ENCODE measurements at places on chromosomes 7 and 10.

DNA sequence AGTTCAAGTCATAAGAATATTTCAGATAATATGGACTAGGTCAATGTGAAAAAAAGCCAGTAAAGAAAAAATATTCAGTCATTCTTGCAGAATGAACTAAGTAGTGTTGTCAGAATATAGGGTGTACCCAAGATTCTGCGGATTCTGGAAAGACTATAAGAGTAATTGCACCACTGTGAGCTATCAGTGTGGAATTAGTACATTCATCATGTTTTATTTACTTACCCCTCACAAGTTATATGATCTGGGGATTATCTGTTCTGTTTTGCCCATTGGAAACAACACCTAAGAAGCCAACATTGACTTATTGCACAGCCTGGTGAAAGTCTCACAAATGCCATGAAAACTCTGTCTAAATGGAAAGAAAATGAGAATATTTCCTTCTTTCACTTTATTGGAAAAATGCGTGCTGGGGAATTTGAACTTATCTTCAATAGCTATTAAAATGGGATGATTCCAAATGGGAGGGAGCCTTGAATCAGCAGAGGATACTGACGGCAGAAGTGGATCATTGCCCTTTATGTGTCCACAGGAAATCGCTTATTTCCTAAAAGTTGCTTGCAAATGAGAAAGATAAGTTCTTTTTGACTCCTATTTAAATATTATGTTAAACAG, 563.3 kb upstream of the POM121L12 start:
- no peak for DNase-seq

DNA sequence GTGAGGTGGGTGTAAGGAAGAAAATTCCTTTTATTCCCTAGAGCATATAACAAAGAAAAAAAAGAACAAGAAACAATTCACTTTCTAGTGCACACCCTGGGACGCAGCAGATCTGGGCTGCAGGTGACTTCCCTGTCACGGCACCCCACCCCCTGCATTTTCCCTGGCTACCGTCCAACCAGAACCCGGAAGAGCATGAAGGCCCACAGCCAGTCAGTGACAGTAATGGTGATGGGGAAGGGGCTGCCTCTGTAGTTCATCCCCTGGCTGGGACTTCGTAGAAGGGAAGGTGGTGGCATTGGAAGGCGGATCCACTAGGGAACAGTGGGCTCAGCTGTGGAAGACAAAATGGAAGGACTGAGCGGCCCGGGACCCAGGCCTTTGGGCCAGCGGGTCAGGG, 236.7 kb downstream of the BUB3 start:
- no peak for DNase-seq

DNA sequence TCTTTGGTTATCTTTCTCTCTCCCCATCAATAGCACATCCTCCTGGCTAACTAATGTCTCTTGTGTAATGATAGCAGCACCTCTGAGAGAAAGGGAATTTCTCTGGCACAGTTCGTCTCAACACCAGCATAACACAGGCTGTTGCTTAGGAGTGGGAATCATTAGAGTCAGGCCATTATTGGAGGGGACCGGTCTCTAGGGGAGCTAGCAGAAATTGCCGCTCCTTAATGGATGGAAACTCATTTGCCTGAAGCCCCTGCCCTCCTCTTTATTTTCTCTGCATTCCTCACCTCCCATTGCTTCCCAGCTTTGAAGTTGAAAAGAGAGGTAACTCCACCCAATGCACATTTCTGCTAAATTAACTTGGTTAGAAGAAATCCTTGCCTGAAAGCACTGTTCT, 11.9 kb downstream of the LRRC4 start:
- no peak for DNase-seq

DNA sequence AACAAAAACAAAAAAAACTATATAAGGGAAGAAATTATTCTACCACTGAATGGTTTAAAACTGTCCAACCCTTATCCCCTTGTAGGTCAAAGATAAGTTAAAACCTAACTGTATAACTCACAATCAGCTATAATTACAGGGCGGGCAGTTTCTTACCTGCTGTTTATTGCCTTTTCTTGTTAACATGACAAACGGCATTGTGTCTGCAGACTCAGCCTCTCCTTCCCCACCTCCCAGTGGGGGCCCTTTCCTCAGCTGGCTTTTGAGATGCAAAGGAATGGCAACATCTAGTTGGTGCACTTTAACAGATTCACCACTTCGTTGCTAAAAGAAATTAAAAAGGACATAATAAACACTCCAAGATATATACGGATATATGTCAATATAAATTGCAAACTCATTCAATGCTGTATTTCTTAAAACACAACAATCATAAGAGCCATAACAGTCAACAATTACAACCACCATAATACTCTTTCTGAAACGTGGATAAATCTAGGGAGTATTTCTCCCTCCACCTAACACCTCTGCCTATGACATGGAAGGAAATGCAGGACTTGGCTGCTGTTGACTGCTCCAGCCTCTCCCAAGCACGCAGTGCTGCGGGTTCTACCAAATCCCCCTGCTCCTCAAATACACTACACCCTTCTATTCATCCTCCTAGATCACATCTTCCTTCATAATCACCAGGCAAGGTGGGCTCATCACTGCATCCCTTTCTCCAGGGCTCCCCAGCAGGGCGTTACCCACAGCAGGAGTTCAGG, 106.0 kb downstream of the UPF2 start:
- no peak for DNase-seq

- DNase-seq = no peak
These were observed 16.0 kb downstream of the AFAP1L2 start for GRCh38 chr10:114388275-114388674.

- DNase-seq = no peak
These were observed 262.6 kb downstream of the HGF start for GRCh38 chr7:81507221-81507620.

DNA sequence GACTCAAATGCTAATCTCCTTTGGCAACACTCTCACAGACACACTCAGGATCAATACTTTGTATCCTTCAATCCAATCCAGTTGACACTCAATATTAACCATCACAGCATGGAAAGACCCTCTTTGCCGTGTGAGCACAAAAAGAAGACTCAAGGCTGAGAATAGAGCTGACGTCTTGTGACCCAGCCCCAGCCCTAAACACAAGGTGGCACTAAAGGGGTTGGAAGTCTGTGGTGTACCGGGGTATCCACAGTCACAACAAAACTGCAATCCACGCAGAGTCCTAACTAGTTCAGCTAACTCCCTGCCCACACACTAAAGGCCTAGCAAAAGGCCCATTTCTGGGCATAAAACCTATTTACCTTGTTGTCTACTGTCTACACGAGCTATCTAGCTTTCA, 200.1 kb downstream of the ACTR3B start:
- DNase-seq = no peak

- no peak for DNase-seq
These were observed 34.6 kb upstream of the ZNF273 start for GRCh38 chr7:64868499-64868898.

DNA sequence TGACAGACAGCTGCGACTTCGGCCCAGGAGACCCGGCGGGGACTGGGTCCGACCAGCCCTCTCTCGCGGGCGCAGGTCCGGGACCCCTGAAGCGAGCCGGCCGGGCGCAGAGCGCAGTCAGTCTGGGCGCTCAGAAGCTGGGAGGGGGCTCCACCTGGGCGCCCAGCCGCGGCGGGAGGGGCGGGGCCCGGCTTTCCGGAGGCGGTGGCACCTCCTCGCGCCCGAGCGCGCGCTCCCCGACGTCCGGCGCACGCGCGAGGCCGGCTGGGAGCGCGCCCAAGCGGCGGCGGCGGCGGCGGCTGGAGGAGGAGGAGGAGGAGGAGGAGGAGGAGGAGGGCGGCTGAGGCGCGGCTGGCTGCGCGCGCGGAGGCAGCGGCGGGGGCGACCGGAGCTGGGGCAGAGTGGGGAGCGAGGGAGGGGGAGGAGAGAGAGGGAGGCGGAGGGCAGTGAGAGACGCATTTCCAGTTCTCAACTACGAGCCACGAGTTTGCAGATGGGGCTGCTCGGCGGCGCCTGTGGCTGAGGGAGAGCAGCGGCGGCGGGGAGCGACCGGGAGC, at the start of gene PALS2:
TSS of gene PALS2 (plus strand) at position 456 of the 557 bp plus-strand sequence. CDS start 50,216 bp downstream, outside the sequence.
- DNase-seq = peak; percentile 71

DNA sequence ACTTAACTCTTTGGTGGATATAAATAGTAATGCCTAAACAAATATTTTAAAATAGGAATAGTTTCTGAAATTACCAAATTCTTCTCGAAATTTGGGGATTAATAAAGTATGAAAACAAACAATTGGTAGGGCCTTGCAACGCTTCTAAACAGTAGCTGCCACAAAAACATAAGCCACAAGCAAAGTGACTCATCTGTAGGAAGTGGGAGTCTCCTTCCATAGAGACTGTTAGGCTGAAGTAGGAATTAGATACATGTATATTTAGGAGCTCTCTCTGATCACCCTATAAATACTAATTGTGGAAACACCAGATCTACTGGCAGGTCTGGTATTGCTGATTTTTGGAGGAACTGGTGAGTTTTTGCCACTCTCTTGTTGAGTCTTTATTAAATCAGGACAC, 5.7 kb upstream of the LMOD2 start:
- no peak for DNase-seq

GRCh38 chr7:47451851-47452205, 130.1 kb downstream of the TNS3 start:
- no peak for DNase-seq

DNA sequence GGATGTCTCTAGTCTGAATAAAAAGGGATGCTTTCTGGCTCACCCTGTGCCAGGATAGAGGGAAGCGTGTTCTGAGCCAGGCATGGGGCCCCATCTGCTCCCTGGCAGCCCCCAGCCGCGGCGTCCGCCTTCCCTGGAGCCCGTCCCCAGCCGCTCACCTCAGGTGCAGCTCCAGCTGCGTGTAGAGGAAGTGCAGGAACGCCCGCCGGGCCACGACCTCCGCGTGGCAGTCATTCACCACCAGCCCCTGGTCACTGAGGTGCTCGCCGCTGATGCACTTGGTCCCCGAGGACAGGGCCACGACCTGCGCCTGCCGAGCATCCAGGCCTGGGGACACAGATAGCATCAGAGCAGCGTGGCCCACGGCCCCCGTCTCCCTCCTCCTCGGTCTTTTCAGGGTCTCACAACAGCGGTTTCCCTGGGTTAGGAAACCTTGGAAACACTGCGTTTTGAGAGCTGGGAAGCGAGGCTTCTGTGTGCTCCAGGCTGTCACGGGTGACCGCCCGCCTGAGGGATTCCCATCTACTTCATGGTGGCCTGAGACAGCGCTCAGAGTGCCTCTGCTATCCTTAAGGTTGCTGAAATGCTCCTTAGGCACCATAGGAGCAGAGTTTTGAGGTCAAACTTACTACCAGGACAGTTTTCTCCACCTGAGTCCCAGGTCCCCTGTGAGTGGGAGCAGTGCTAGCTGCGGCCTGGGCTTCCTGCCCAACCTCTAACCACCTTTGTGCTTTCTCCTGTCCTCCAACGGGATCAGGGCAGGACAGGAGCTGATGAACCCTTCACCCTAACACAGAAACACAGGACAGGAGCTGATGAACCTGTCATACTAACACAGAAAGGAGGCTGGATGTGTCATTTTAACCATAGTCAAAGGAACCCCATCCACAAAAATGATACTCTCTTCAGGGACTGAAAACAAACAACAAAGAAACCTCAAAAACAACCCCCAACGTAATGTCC, 186.1 kb downstream of the WDR37 start:
- no peak for DNase-seq

- DNase-seq = no peak
These were observed 377.7 kb upstream of the KLF6 start for GRCh38 chr10:4162571-4163286.

DNA sequence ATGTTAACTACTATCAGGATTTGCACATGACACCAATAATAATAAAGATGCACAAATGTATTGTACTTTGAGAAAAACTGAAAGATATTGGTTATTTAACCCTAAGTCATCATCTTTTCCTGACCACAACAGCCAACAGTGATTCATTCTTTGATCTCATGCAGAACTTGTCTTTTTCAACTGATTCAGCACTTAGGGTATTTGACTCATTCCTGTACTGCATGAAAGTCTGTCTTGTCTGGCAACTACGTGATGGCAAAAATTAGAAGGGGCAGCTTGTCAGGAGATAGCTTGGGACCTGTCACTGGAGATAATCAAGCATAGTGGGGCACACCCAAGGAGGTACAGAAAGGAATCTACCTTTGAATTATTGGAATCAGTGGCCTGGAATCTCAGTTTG, 77.8 kb upstream of the LRRC17 start:
- peak; percentile 30 for DNase-seq

DNA sequence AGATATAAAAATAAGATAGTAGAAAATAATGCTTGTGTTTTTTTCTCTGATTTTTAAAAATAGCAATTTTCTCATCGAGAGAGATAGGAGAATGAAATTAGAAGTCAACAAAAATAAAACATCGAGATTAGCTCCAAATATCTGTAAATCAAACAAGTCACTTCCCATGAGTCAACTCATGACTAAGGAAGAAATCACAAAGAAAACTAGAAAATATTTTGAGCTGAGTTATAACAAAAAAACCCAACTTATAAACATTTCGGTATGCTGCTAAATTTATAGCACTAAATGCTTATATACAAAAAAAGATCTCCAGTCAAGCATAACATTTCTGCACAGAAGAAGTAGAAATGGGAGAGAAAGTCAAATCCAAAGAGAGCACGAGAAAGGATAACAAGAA, 140.1 kb downstream of the ITGA8 start:
- DNase-seq = no peak

DNA sequence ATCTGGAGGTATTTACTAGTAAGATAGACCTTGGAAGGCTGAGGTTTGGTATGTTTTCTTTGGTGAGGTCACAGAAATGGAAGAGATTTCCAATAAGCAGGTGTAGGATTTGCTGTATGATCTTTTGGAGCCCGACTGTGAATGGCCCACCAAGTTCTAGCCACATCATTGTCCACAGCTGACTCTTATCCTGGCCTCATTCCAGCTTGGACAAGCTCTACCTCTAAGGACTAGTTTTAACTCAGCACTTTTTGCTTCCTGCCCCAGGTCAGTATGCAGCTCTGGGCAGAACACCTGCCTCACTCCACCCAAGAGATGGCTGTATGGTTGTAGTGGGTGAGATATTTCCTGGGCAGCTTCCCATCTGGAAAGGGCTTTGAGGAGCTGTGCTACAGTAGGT, 6.1 kb upstream of the CPA4 start:
- no peak for DNase-seq

GRCh38 chr10:130962240-130963051, 349.1 kb downstream of the TCERG1L start:
- DNase-seq = no peak

- no peak for DNase-seq
These were observed 118.6 kb upstream of the CARD11 start for GRCh38 chr7:3162289-3162688.

DNA sequence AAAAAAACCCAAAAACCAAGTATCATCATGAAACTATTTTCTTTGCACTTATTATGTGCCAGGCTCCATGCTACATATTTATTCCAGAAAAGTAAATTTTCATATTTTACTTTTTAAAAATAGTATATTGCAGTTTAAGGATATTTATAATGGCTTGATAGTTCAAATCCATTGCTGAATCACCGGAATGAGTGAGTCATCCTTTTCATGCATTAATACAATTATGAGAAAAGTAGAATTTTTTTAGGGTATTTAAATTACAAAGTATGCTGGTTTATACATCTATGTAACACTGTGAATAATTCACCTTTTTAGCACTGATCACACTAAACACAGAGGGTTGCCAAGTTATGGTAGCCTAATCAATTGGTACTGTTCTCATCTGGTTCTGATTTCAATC, 54.3 kb downstream of the SLC16A9 start:
- no peak for DNase-seq

All from stimulated activated CD4-positive, alpha-beta T cell treated with anti-CD3 and anti-CD28 coated beads, Interleukin-4, amount 100 ng/mL, for 24 hours (primary cell).